HuH-7.5 (cell line): ENCODE measurements at places on chromosomes 16 and 17.
A peak's percentile ranks its signal among the peaks of the same experiment; 100 is the strongest.

DNA sequence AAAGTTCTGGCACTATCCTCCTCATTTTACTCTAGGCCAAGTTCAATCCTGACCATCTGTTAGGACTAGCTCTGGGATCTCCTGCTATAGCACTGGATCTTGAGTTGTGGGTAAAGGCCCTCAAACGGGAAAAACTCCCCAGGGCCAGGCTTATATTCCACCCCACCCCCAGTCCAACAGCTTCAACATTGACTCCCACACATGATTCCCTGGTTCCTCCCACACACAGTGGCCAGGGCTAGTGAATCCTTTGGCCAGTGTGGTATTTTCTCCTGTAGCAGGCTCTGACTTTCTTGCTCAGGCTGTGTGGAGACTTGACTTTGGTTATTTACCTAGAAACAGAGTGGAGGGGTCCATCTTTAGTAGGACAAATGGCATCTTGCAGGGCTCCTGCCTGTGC, 10.3 kb upstream of the AKAP10 start:
- no peak for DNase-seq

DNA sequence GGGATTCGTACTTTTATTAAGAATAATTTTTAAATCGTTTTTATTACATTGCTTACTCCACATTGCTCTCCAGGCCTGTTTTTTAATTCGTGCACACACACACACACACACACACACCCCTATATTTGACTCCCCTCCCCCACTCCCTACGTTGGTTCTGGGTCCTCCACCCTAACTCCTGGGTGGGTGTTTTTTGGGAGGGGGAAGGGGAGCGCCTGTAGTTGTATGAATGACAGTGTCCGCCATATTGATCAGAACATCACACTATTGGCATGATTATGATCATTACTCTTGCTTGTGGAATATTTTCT, 1.3 kb downstream of the GNAO1 start:
- DNase-seq, result no peak

- DNase-seq, result no peak
Observed at GRCh38 chr16:86850670-86851069, 272.3 kb downstream of the FOXL1 start.

DNA sequence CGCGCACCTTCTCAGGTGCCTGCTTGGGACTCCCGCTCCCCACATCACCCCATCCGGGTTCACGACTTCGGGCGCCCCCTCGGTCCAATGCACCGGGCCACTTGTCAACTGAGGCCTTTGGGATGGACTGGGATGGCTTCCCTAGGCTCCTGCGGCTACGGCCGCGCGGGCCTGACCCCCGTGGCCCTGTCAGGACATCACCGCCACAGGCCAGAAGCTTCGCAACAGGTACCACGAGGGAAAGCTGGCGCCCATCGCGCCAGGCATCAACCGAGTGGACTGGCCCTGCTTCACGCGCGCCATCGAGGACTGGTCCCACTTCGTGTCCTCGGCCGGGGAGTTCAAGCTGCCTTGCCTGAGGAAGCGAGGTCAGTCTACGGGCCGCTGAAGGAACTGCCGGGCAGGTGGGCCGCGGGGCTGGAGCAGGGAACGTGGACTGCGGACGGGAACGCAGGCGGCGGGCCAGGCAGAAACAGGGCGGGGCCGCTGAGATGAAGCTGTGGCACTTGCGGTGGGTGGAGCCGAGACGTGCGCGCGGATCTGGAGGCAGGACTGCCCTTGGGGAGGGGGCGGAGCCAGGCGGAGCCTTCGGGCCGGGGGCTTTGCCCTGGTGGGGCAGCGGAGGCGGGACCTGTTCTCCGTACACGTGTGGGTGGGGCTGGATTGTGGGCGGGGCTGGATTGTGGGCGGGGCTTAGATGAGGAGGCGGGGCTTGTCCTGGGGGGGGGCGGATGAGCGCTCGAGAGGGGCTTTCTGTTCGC, 13.7 kb upstream of the CNGB1 start:
- no peak for DNase-seq

DNA sequence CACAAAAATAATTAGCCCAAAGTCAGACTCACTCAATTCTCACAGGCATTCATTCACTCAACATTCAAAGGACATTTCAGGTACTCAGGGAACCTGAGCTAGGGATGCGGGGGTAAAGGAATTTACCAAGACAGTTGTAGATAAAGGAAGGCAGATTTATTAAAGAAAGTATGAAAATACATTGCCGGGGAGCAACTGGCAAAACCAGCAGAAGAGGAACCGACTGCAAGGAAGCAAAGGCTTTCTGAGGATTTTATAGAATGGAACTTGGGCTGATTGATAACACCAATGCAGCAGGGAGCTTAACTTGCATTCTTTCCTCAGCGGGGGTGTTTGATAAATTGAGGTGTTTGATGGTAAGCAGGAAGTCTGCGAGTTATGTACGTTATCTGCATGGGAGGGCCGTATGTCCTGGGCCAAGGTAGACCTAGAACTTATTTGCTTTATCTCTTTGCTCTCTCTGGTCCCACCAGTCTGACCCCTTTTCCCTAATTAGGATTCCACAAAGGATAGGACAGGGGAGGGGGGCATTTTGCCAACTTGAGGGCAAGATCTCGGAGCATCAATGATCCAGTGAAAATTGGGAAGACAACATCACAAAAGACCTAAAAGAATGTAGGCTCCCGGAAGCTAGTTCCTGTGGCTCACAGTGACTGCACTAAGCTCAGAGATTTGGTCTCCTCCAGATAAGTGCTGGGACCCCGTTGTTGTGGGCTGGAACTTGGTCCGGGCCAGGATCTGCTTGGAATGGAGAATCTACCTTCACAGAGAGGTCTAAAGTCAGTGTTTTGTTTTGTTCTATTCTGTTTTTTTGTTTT, 5.8 kb upstream of the MT3 start:
- DNase-seq, result no peak

DNA sequence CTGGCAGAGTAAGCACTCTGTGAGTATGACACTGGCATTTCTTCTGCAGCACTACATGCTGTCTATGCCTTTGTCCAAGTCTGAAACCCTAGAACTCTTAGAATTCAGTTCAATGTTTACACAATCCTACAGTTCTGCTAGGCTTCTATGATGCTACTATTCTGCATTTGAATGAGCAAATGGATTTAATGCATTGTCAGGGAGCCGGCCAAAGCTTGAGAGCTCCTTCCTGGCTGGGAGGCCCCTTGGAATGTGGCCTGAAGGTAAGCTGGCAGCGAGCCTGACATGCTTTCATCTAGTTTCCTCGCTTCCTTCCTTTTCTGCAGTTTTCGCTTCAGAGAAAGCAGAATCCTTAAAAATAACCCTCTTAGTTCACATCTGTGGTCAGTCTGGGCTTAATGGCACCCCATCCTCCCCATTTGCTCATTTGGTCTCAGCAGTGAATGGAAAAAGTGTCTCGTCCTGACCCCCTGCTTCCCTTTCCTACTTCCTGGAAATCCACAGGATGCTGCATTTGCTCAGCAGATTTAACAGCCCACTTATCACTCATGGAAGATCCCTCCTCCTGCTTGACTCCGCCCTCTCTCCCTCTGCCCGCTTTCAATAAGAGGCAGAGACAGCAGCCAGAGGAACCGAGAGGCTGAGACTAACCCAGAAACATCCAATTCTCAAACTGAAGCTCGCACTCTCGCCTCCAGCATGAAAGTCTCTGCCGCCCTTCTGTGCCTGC, at the start of gene CCL2:
Gene CCL2, plus strand, starts transcription at position 635 of the 730 bp plus-strand sequence. Its CDS starts 65 bp downstream, at position 700.
- DNase-seq, result no peak

GRCh38 chr17:80941743-80942422, 49.8 kb upstream of the CHMP6 start:
- DNase-seq, result no peak

- DNase-seq, result no peak
Observed at GRCh38 chr17:49739641-49740271, 24.2 kb downstream of the FAM117A start.

- peak; percentile 90 for DNase-seq
Observed at GRCh38 chr16:84952335-84953189, 58.8 kb downstream of the ZDHHC7 start.

- DNase-seq, result no peak
Observed at GRCh38 chr17:10843811-10844210, 5.9 kb upstream of the PIRT start.

- no peak for DNase-seq
Observed at GRCh38 chr17:81868674-81869220, 2.4 kb downstream of the ARHGDIA start.

GRCh38 chr16:70738083-70738977, 52.5 kb upstream of the MTSS2 start:
- DNase-seq, result peak; percentile 94

DNA sequence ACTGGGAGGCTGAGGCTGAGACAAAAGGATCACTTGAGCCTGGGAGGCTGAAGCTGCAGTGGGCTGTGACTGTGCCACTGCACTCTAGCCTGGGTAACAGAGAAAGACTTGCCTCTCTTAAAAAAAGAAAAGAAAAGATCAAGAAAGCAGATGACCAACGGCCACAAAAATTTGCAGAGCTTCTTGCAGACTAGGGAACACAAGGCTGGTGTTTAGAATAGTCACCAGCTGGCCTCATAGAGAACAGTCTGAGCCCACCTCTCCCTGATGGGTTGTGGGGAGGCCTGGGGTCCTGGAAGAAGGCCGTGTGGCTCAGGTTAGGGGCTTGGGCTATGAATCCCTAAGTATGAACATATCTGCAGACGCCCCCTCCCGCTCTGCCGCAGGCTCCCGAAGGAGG, 73.7 kb upstream of the MED9 start:
- no peak for DNase-seq

- DNase-seq, result no peak
Observed at GRCh38 chr16:49620869-49621240, 235.1 kb downstream of the ZNF423 start.

- DNase-seq, result no peak
Observed at GRCh38 chr17:47652570-47652969, 2.9 kb downstream of the KPNB1 start.

DNA sequence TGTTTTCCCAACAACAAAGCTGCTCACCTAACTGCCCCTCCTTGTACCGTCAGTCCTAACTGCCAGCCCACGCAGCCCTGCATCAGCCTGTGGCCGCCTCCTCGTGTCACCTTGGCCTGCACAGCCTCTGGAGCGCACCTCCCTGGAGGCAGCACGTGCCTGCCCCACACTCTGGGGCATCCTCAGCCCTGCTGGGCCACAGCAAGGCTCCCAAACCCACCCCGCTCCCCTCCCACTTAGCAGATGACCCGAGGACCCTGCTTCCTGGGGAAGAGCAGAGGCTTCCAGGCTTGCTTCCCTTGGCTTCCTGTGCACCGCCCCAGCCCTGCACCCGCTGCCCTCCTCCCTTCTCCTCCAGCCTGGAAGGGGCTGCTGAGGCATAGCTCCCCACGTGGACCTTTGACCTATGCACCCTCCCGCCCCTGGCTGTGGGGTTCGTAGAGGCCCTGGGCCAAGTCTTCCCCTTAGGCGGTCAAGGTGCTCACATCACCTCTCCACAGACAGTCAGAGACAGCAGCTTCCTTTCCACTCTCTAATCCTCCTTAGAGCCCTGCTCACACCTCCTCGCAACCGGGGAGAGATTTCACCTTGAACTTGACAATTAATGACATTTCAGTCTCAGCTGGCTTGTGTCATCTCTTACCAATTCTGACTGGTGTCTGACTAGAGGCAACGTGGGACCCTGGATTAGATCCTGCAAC, 115.0 kb downstream of the MGAT5B start:
- no peak for DNase-seq

DNA sequence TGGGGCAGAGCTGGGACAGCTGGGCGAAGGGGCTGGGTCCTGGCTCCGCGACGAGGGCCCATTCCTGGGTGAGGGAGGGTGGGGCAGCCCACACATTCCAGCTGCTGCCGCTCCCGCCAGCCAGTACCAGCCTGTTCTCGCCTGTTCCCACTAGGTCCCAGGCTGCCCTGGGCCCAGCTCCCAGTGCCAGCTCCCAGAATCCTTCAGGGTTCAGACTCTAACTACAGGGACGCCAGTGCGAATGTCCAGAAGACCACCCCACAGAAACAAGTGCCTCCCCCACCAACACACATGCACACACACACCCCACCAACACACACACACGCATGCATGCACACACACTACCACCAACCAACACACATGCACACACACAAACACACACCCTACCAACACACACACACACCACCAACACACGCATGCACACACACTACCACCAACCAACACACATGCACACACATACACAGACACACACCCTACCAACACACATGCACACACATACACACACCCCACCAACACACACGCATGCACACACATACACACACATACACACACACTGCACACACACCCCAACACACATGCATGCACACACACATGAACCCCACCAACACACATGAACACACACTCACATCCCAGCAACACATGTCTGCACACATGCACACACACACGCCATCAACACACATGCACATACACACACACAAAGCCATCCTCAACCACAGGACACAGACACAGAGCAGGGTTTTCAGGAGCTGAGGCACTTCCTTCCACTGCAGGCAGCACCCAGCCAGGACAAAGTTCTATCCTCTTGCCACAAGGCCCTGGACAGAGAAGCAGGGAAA, 27.5 kb upstream of the KRT17 start:
- no peak for DNase-seq

- no peak for DNase-seq
Observed at GRCh38 chr17:13640551-13640950, 38.8 kb upstream of the HS3ST3A1 start.

DNA sequence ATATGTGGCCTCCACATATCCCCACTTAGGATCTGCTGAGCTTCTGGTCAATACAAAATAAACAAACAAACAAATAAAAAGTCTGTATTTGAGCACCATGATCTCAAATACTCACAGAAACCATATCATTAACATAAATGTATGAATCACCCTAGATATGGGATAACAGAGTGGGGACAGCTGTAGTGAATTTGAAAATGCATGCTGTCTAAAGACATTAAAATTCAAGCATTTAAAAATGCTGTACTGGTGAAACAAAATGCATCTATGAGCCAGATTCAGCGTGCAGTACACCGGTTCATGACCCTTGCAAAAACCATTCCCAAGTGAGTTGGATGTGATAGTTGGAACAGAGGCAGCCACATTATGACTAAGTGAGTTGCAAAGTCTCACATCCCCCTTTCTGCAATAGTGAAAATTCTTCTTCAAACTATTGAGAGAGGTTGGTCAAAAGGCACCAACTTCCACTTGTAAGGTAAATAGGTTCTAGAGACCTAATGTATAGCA, 12.3 kb downstream of the GRIN2A start:
- no peak for DNase-seq

GRCh38 chr17:2337544-2338314, 428 bp downstream of the SGSM2 start:
- peak; percentile 74 for DNase-seq

- no peak for DNase-seq
Observed at GRCh38 chr16:80045861-80046260, 445.3 kb upstream of the MAF start.
